ENCODE measurements at places on chromosomes 7 and 10. TPM values are rescaled to one million over a fixed set of nuclear protein-coding genes. Genes with fewer than 3 reads are reported as not detected.

PKD2L1 gene
- total RNA-seq, result 0.37 TPM

SLC13A1 gene
- not detected for total RNA-seq

GNAT3 gene
- total RNA-seq, result not detected

JAKMIP3 gene
- under 0.01 TPM for total RNA-seq

Measured in subcutaneous preadipocyte (primary cell).